Stimulated activated CD8-positive, alpha-beta memory T cell treated with anti-CD3 and anti-CD28 coated beads, Interleukin-2, amount 100 ng/mL, for 1 hour (primary cell): ENCODE measurements at places on chromosomes 1 and 21.

DNA sequence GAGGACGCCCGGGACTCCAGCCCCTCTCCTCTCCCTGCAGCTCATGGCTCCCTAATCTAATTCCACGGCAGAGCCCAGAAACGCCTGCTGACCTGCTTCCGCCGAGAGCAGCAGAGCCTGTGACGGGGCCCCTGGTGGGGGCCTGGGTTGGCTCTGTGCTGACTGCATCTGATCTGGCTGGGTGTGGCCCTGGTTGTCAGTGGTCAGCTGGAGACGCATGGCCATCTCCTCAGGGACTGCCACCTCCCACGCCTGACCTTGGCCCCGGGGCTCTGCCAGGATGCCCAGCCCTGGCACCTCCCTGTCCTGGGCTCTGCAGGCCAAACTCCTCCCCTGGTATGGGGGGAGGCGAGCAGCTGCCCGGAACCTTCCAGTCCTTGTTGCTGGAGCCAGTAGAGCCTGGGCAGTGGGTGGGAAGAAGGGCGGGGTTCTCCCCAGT lies 1.1 kb upstream of the PLCH2 start:
- DNase-seq: no peak

DNA sequence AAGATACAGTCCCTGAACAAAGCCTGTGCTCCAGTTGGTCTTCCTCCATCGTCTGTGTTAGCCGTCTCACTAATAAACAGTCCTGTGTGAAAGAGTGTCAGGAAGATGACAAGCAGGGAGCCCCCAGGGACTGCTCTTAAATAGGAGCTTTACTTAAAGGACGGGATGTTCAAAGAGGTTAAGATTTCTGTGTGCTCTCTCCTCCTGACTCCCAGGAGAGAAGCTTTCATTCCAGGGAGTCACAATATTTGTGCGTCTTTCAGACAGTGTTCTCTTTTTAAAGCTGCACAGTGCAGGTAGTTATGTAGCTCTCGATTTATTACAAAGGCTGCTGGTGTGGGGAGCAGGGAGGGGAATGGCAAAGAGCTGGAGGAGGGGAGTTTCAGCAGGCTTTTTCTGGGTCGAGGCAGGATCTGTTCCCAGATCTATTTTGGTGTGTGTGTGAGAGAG lies 43.5 kb downstream of the STYXL2 start:
- DNase-seq: no peak

GRCh38 chr21:34561806-34562205 lies 49.8 kb upstream of the KCNE1 start:
- no peak for DNase-seq

DNA sequence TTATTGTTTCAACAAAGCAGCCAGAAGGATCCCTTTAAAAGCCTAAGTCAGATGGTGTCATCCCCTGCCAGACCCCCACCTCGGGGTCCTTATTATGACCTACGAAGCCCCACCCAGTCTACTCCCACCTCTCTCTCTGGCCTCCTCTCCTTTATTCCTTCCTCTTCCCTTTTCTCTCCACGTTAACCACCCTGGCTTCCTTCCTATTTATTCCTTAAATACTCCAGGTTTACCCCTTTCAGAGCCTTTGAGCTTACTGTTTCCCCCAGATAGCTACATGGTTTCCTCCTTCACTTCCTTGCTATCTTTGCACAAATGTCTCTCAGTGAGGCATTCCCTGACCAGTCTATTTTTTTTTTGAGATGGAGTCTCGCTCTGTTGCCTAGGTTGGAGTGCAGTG lies 12.0 kb upstream of the SLC9A1 start:
- no peak for DNase-seq

GRCh38 chr1:52159033-52159789 lies 17.3 kb downstream of the ZFYVE9 start:
- DNase-seq: no peak

GRCh38 chr1:212514056-212514614 lies 81.4 kb downstream of the NENF start:
- no peak for DNase-seq

GRCh38 chr1:34926156-34926555 lies 3.3 kb downstream of the DLGAP3 start:
- no peak for DNase-seq

DNA sequence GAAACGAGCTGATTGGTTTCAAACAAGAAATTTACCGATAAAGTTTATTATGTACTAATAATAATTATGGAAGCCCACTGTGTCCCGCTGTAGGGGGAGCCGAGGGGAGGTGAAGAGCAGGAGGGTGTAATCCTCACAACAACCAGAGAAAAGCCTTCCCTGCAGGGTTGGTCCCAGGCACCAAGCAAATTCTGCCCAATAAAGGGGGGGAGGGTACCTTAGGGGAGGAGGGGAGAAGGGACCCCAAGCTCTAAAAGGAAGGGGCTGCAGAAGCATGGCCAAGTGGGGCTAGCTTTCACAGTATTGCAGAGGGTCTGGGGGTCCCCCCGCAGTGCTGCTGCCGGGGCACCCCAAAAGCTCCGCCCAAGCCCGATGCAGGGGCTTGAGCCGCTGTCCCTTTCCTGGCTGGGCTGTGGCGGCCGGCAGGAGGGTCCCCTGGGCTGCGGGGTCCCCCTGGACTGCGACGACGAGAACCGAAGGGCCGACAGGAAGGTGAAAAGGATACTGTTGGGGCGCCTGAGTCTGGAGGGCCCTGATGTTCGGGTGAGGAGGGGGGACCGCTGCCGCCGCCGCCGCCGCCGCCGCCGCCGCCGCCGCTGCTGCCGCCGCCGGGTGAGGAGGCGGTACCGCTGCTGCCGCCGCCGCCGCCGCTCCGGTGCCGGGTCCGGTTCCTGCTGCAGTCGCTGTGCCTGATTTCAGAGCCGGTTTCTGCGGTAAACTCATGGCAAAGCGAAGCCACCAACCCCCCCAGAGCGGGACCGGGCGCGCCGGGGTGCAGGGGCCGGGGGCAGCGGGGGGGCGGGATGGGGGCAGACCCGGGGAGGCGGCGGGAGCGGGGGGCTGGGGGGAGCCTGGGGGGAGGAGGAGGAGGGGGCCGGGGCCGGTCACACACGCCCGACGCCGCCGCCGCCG lies 771 bp downstream of the EIF4G3 start:
- DNase-seq: peak; percentile 7

DNA sequence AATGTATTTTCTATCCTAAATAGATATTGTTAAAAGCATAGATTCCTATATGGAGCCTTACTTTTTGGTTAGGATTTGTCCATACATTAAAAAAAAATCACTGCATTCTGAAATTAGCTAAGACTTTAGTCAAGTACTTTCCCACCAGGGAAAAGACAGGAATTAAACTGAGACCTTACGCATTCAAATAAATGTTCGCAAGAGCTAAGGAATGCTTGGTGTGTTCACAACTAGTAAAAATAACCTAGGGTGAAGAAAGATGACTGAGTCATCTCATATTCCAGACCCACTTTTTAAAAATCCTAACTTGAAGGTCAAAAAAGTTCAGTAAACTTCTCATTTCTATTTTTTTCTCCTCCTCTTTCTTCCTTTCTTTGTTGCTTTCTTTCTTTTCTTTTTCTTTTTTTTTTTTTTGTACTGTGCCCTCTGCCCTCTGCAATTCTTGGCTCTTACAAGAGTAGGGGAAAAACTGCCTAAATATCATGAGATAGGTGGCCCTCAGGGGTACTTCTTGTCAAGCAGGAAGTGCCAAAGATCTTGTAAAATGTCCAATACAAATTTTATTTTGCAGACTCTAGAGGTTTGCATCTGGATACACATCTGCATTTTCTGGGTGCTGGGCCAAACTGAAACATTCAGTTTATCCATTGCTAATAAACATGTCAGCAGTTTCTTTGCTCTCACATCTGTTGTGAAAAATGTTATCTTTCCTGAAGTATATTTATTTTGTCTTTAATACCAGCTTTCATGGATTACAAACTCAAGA lies 121.4 kb upstream of the GORAB start:
- no peak for DNase-seq

GRCh38 chr1:10378081-10378841 lies 20.6 kb upstream of the PGD start:
- no peak for DNase-seq

DNA sequence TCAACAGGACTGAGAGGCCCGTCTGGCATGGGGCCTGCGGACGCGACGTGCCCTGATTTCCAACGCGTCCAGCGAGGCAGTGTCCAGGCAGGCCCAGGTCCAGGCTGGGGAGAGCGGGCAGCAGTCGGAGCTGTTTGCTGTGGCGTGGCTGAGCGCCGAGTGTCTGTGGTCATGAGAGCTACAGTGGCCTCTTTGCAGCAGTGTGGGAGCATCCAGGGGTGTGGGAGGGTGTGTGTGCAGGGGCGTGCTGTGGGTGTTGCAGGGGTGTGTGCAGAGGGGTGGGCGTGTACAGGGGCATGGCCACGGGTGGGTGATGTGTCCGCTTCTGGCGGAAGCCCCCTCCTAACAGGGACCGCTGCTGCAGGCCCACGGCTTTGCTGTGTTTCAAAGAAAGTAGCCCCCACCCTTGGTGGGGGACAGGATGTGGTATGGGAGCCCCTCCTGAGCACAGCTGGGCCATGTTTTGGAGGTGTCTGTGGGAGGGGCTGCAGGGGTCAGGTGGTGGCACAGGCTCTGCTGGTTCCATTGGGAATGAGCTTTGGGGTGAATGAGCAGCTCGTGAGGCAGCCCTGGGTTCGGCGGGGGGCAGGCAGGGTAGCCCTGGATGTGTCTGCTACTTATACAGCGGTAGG lies 17.7 kb downstream of the PLCH2 start:
- DNase-seq: no peak

- DNase-seq: no peak
Measured at GRCh38 chr1:5751833-5752745, 240.1 kb downstream of the NPHP4 start.

DNA sequence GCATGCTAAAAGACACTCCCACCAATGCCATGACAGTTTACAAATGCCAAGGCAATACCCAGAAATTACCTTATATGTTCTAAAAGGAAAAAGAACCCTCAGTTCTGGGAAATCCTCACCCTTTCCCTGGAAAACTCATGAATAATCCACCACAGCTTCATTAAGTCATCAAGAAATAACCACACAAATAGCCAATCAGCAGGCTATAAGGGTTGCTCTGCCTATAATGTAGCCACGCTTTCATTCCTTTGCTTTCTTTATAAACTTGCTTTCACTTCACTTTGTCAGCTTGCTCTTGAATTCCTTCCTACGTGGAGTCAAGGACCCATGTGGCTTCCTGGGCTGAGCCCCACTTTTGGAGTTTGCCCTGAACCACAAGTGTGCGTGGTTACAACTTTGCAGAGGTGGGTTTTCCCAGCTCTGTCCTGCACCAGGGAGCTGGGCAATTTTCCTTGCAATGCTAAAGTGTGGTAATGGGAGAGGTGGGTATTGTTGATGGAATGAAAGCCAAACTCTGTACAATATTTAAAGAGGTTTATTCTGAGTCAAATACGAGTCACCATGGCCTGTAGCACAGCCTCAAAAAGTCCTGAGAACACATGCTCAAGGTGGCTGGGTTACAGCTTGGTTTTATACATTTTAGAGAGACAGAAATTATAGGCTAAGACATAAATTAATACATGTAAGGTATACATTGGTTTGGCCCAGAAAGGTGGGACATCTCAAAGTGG lies 42.2 kb upstream of the COG2 start:
- no peak for DNase-seq

DNA sequence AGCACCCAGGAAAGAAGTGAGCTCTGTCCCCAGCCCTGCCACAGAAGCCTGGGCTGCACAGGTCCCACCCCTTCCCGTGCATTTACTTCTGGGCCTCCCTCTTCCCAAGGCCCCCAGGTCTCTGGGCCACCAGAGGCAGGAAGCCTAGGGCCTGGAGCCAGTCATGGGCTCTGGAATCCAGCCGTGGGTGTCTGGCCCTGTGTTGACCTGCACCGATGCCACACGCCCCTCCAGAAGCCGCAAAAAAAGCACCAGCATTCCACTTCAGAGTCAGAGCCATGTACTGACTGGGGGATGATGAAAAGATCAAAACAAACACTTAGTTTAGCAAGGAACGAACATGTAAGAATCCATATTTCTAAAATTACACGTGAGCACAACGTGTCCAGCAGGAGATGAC lies 141.7 kb downstream of the NPHP4 start:
- no peak for DNase-seq

DNA sequence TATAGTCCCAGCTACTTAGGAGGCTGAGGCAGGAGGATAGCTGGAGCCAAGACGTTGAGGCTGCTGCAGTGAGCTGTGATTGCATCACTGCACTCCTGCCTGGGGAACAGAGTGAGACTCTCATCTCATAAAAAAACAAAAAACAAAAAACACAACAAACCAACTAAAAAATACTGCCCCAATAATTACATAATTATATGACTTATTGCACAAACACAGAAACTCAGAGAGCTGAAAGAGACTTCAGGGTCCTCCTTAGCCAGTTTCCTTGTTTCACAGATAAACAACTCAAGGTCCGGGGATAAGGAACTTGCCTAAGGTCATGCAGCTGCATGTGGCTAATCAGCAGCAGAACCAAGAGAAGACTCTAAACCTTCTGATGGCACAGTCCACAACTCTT lies 11.9 kb downstream of the EXTL2 start:
- DNase-seq: no peak

DNA sequence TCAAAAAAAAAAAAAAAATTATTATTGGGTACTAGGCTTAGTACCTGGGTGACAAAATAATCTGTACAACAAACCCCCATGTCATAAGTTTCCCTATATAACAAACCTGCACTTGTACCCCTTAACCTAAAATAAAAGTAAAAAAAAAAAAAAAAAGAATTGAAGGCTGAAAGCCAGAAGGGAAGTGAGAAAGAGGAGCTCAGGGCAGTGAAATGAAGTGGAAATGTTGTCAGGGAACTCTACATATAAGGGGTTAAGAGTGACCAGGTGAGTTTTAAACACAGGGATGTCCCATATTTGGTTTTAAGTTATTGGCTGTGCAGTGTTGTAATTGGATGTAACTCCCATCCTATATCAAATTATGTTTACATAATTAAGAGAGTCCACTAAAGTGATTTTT lies 85.7 kb upstream of the ABCD3 start:
- no peak for DNase-seq

DNA sequence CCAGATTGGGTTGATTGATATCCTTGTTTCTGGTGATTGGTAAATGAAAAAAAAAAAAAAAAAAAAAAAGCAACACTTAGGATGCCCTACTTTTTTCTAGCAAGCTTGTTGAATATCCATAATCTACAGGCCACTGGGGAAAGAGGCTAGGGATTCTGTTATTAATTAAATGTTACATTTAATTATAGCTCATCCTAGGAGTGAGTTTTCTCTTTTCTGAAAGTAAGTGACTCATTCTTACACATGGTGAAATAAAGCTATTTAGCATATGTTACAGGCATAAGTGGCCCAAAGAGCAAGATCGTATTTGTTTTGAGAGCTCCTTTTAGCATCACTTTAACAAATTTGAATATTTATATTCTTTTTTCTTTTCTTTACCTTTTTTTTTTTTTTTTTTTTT lies 94.5 kb downstream of the FNBP1L start:
- DNase-seq: no peak

GRCh38 chr1:8004803-8005573 lies 21.1 kb downstream of the ERRFI1 start:
- no peak for DNase-seq

GRCh38 chr1:240293706-240294105 lies 202.0 kb downstream of the FMN2 start:
- DNase-seq: no peak

DNA sequence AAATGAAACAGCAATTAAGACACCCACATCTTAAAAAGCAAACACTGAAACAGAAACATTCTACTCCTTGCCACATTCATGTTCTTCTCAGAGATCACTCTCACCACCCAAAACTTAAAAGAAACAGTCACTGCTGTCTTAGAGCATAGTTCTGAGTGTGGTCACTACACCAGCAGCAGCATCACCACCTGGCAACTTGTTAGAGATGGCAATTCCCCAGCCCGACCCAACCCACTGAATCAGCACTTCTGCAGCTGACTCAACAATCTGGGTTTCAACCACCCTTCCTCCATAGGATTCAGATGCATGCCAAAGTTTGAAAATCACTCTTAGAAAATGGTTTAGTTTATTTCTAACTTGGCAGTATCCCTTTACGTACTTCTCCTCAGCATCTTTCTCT lies 126.1 kb downstream of the CDC42BPA start:
- no peak for DNase-seq
